Stimulated activated CD8-positive, alpha-beta memory T cell treated with anti-CD3 and anti-CD28 coated beads, Interleukin-12 subunit alpha, Interleukin-12 subunit beta, amount 100 ng/mL, for 4 hours (primary cell): ENCODE measurements at places on chromosomes 16 and 17.

- DNase-seq: no peak
Measured at GRCh38 chr16:85555719-85556455, 57.2 kb upstream of the GSE1 start.

DNA sequence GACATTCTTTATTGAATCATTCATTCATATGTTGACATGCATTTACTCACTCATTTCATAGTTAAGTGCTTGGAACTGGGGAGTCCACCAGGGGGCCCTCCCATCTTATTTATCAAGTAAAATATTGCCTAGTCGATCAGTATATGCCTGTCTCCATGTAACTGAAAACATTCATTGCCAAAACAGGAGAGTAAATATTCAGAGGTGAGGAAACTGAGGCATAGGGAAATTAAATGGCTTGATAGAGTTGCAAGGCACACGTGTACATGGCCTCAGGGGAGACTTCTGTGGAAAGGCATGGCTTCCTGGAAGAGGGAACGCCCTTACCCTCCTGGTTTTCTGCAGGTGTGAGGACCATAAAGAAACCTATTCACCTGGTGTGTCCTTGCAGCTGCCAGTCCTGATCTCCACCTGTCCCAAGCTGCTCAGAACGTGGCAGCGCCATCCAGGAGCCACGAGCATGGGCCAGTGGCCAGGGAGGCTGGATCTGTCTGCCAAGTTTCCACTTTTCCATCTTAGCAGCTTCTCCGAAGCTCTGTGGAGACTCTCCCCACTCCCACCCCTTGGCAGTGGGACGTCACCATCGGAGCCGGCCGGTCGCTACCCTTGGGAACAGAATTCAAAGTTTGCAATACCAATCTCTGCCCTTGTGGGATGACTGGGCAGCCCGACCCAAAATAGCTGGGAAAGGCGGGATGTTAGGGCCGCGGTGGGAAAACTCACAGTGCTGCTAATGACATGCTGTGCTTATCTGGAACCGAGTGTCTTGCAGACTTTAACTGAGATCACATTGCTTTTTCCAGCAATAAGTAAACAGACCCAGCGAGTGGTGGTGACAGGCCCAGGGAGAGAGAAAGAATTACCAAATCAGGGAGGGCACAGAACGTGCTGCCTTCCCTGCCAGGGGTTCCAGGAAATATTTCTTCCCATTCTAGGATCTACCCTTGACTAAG lies 4.1 kb upstream of the C1QTNF1 start:
- no peak for DNase-seq

- DNase-seq: no peak
Measured at GRCh38 chr17:10169290-10169689, 29.1 kb downstream of the GAS7 start.

- DNase-seq: no peak
Measured at GRCh38 chr17:20145567-20145966, 136.4 kb downstream of the SPECC1 start.

DNA sequence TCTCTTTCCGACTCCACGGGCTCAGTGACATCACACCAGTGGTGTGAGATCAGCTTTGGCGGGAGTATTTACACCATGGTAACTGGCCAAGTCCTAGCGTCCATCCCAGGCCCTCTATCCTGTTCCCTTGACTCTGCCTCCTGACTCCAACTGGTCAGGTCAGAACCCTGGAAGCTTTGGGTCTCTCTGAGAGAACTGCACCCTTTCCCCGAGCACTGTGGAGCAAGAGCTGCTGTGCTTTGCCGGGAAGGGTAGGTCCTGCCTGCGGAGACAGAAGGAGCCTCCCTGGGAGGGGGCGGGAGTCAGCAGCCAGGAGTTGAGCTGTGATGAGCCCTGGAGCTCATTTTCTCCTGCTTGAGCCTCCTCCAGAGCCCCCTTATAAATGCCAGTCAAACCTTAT lies 212.1 kb upstream of the TNRC6C start:
- DNase-seq: no peak
